ENCODE measurements at places on chromosomes 11 and 22. TPM values are rescaled to one million over a fixed set of nuclear protein-coding genes. Genes with fewer than 3 reads are reported as not detected.

The OR5AS1 gene
- not detected for total RNA-seq

The KRTAP5-7 gene
- not detected for total RNA-seq

The APOBEC3C gene
- total RNA-seq, result 12.7 TPM

The SLC5A1 gene
- total RNA-seq, result 0.03 TPM

The SEZ6L gene
- not detected for total RNA-seq

The ZFTA gene
- 16.1 TPM for total RNA-seq

The LRRC10B gene
- total RNA-seq, result 0.23 TPM

The MMP11 gene
- total RNA-seq, result 3.0 TPM

The OR52N4 gene
- total RNA-seq, result not detected

The TMPRSS5 gene
- total RNA-seq, result 0.85 TPM

The BATF2 gene
- total RNA-seq, result 1.6 TPM

The CABP4 gene
- not detected for total RNA-seq

The KRTAP5-2 gene
- total RNA-seq, result not detected

The B4GALNT4 gene
- total RNA-seq, result 122 TPM

The OR6A2 gene
- 0.15 TPM for total RNA-seq

The ANGPTL5 gene
- total RNA-seq, result not detected

The OR52I2 gene
- total RNA-seq, result not detected

The TOP3B gene
- total RNA-seq, result 29.1 TPM

The DAGLA gene
- total RNA-seq, result 6.4 TPM

The KRTAP5-8 gene
- not detected for total RNA-seq

The ZBTB16 gene
- total RNA-seq, result 0.21 TPM

Measured in Panc1 (cell line).